ENCODE measurements at places on chromosomes 4 and X.

DNA sequence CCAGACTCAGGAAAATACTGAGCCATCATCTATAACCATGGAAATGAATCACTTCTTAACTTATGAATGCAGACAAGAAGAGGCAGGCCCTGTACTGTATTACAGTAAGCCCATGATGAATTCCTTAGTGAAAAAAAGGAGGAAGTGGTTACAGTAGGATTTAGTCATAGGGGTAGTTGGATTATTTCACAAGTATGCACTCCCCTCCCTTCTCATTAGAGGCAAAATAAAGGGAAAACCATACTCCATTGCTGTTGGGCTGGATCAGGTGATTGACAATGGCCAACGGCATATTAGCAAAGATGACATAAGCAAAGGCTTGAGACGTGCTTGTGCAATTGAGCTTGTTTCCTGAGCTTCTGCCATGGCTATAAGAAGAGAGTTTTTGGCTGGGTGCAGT is 181.1 kb upstream of the PRPS2 start:
- DNase-seq: no peak

DNA sequence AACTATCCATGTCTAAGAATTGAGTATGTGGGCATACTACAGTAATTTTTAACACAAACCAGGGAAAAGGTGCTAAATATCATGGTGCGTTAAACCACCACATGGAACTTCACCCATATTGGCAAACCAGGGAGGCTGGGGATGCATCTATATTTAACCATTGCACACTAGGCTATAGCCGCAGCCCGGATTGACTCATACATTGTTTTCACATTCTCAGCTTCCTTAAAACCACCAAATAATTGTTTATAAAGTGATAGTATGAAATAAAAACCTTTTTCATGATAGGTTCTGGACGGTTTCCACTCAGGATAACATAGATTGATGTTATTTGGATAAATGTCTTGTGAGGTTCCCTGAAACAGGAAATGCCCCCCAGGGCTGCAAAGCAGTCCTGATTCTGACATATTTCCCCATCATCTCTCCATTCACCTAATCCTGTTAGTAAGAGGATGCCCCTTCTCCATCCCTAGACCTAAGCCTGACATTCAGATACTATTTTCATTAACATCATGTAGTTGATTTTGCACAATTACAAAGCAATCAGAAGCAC is 7.9 kb downstream of the COL25A1 start:
- DNase-seq: no peak

GRCh38 chr4:123474817-123475216 is 78.2 kb downstream of the SPRY1 start:
- no peak for DNase-seq

GRCh38 chrX:70338290-70338689 is 48.4 kb downstream of the KIF4A start:
- no peak for DNase-seq

- peak; percentile 28 for DNase-seq
These were observed 19.5 kb upstream of the CCNI start for GRCh38 chr4:77095101-77095821.
